ENCODE measurements at places on chromosomes 7 and 10. TPM values are rescaled to one million over a fixed set of nuclear protein-coding genes. Genes with fewer than 3 reads are reported as not detected.
A peak's percentile ranks its signal among the peaks of the same experiment; 100 is the strongest.

GRCh38 chr7:64574540-64575099 is 11.7 kb upstream of the ZNF680 start:
- peak; percentile 18 for DNase-seq

DNA sequence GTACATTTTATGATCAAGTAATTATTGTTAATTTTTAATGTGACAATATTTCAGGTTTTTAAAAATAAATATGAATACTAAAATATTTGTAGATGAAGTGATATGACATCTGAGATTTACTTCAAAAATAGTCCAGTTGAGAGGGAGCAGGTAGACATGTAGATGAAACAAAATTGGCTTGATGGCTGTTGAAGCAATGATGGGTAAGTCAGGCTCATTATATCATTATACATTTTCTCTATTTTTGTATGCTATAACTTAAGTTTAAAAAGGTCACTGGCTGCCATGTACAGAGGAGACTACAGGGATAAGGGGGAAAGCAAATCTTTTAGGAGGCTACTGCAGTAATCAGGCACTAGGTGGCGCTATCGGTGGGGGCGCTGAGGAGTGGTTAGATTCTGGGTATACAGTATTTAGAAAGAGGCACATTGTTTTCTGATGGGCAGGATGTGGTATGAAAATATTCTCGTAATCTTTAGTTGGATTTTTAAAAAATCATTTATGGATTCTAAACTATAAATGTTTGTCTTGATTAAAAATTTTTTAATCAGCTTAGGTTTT is 189.8 kb upstream of the IMMP2L start:
- no peak for DNase-seq

DNA sequence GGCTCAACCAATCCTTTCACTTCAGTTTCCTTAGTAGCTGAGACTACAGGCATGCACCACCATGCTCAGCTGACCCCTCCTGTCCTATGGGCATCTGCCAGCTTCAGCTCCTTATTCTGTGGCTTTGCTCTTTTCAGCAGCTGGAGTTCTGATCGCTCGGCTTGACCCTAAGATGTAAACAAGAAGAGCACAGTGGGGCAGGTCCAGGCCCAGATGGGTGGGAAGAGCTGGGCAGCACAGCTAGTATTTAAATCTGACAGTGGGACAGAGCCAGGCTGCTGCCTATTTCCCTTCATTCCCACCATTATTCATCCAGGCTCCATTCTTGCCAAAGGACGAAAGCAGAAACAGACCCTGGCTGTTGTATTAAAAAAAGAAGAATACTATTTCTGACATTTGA is 494.9 kb upstream of the PODXL start:
- DNase-seq = no peak

- no peak for DNase-seq
Observed at GRCh38 chr10:5551531-5552375, 27.0 kb downstream of the CALML3 start.

The COBL gene
- total RNA-seq = 1.4 TPM
